ENCODE measurements at places on chromosomes 4 and X.

- no peak for DNase-seq
These were observed 16.2 kb downstream of the RCHY1 start for GRCh38 chr4:75498041-75498440.

DNA sequence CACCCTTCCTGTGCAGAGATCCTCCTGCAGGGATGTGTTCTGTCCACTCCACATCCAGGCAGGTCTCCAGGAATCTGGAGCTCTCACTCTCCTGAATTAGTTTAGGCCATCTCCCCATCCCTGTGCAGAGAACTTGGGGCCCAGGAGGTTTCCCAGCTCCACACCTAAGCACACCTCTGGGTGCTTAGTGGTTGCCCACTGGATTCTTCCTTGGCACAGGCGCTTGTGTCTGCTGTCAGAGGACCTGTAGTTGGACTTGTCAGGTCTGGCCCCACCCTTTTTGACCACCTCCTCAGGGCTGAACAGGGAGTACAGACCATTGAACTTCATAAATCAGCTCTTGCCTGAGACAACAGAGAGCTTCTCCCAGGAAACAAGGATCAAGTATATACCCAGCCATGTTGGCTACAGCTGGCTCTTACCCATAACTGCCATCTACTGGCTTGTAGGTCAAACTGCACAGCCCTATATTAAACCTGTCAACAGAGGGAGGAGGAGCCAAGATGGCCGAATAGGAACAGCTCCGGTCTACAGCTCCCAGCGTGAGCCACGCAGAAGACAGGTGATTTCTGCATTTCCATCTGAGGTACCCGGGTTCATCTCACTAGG lies 275.5 kb downstream of the PPARGC1A start:
- DNase-seq = peak; percentile 6

GRCh38 chr4:65482410-65482809 lies 187.9 kb downstream of the EPHA5 start:
- DNase-seq = peak; percentile 76

DNA sequence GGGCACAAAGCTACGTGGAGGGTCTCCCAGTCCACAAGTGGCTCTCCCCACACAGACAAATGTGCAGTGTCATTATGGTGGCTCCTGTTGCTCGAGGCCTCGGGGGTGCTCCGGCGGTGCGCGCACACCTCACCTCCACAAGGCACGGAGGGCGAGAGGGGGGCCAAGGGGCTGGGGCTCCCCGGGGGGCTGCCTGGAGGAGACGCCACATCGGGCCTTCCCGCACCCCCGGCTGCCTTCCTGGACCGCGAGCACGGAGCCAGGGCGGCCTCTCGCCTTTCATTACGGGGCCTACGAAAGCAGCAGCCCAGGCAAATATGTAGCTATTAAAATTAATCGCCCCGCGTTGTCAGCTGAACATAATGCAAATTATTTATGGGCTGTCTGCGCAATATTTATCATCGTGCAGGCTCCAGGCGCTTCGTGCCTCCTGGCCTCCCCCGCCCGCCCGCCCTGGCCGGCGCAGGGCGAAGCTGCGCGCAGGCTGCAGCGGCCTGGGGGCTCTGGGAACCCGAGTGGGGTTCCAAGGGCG lies 70.8 kb upstream of the BCOR start:
- DNase-seq = no peak

DNA sequence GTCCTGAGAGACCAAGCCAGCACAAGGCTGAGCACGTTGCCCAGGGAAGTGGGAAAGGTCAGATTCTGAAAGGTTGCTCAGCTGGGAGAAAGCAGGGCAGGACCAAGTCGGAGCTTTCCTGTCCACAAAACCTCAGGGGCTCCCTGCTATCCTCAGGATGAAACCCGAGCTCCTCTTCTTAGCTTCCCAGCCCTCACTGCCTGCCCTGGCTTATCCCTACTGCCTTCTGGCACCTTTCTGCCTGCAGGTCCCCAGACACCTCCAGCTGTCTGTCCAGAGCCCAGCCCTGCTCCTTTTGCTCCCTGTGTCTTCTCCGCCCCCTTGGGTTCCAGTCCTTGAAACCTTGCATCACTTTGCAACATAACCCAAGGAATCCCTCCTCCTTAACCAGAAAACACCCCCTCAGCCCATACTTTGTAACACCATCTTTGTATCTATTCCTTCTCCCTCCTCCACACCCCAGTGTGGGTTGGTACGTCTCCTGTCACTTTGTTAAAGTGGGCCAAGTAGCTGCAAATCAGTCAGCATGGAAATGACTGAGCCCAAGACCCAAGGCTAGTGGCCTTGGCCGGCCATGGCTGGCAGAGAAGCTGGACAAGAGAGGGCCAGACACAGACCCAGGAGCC lies 20.0 kb upstream of the PRRG3 start:
- no peak for DNase-seq

GRCh38 chr4:124262211-124263179 lies 450.0 kb downstream of the ANKRD50 start:
- peak; percentile 90 for DNase-seq

GRCh38 chrX:155279873-155280272 lies 15.6 kb upstream of the RAB39B start:
- no peak for DNase-seq

DNA sequence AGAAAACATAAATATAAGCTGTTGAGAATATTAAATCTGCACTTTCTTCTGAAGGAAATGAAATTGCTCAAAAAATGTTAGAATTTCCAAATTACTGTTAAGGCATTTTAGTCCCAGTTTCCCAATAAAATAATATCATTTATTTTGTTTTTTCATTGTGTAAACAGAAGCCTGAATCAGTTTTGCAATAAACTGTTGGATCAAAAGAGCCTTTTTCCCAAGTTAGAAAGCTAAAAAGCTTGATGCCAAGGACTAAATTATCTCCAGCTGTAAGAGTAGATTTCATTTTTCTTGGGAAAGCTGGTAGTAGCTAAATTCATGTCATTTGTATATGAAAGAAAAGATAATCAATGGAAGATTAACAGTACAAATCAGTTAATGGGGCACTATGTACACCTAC lies 95.8 kb downstream of the RNF150 start:
- no peak for DNase-seq

- no peak for DNase-seq
These were observed 99.0 kb downstream of the PHKA2 start for GRCh38 chrX:18884916-18885315.

DNA sequence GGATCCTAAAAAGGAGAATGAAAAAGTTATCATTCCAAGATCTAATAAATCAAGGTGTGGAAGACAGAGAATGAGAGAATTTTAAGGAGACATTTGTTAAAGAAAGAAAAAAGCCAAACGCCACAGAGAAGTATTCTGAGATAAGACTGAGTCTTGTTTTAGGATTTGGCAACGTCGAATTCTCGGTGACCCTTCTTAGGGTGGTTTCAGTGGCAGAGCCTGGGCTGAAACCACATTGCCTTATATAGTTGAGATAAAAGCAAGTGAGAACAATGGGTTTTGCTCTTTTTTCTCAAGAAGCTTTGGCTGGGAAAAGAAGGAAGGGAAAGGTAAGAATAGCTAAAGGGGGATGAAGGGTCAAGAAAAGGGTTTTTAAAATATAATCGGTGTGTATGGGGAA lies 209.4 kb downstream of the VEGFC start:
- no peak for DNase-seq

GRCh38 chr4:162869157-162869556 lies 297.5 kb downstream of the NAF1 start:
- DNase-seq = no peak

GRCh38 chr4:10490996-10491395 lies 33.8 kb upstream of the ZNF518B start:
- DNase-seq = no peak

Measured in iris pigment epithelial cell (primary cell).